ENCODE measurements at places on chromosomes 6 and 20.

DNA sequence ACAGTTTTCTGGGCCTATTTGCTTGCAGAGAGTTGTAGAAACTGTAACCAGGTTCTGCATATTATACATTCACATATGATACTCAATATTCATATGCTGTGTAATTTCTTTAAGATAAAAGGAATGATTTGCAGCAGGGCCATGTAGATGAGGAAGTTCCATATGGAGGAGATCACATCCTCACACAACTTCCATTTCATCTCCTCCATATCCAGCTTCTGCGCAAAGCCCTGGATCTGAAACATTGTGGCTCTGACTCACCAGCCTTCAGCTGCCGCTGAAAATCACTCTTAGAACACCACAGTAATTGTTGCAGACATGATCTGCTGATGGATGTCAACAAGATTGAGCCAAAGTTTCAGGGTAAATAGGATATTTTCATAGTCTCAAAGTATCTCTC, 57.7 kb downstream of the PXDC1 start:
- DNase-seq: no peak

DNA sequence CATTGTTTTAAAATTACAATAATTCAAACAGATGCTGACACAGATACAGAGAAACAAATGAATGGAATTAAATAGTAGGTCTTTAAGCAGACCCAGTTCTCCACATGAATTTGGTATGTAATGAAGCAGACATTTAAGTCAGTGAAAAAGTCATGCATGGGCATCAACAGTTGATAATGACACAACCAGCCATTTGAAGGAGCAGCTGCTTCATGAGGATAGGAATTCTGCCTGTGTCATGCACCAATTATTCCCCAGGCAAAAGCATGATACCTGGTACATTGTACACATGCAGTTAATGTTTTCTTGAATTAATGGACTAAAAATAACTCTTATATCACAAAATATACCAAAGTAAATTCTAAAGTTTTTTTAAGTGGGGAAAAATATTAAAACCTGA, 11.2 kb upstream of the HEY2 start:
- no peak for DNase-seq

DNA sequence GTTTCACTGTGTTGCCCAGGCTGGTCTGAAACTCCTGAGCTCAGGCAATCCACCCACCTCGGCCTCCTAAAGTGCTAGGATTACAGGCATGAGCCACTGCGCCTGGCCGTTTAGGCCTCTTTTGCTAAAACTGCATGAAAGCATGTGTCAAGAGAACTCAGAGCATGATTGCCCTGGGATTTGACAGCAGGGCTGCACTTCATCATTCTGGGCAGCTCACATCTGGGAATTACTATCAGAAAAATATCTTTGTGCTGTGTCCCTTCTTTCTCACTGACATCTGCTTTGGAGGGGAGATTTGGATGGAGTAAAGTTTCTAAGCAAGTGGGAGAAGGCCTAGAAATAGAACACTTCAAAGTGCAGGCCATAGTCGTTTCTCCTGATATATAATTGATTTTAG, 59.6 kb upstream of the EIF2S2 start:
- DNase-seq: no peak

DNA sequence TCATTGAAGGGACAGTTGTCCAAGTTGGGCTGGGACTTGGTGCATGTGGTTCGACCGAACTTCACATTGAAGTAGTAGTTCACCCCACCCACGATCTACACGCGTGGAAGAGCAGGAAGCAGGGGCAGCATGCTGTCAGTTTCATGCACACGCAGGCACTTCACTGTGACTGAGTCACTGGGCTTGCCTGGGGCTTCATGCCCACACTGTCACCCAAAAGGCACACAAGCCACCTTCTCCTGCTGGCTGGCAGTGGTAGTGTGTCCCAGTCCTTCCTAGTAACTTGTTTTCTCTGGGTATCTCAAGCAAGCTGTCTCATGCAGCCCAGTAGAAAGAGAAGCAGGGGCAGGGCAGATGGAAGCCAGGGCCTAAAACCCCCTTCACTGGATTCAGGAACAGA, 2.0 kb downstream of the CST5 start:
- DNase-seq: no peak

DNA sequence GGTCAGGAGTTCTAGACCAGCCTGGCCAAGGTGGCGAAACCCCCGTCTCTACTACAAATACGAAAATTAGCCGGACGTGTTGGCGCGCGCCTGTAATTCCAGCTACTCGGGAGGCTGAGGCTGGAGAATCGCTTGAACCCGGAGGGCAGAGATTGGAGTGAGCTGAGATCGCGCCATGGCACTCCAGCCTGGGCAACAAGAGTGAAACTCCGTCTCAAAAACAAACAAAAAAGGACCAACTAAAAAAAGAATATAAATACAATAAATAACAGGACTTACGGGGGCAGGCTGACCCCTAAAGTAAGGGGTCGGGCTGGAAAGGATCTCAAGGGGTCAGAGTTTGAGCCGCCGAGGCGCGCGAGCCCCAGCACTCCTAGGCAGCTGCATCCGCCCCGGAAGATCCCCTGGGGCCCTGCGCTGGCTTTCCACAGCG, 509 bp upstream of the TPD52L2 start:
- DNase-seq: no peak

GRCh38 chr6:5199702-5200101, 61.0 kb downstream of the LYRM4 start:
- DNase-seq: no peak

GRCh38 chr6:3022765-3023662, 23.3 kb downstream of the NQO2 start:
- no peak for DNase-seq

GRCh38 chr6:44494011-44494501, 106.5 kb downstream of the CDC5L start:
- no peak for DNase-seq

- DNase-seq: no peak
Measured at GRCh38 chr6:8243475-8243874, 141.1 kb upstream of the EEF1E1 start.

GRCh38 chr20:24971376-24972101, 21.0 kb downstream of the APMAP start:
- no peak for DNase-seq

DNA sequence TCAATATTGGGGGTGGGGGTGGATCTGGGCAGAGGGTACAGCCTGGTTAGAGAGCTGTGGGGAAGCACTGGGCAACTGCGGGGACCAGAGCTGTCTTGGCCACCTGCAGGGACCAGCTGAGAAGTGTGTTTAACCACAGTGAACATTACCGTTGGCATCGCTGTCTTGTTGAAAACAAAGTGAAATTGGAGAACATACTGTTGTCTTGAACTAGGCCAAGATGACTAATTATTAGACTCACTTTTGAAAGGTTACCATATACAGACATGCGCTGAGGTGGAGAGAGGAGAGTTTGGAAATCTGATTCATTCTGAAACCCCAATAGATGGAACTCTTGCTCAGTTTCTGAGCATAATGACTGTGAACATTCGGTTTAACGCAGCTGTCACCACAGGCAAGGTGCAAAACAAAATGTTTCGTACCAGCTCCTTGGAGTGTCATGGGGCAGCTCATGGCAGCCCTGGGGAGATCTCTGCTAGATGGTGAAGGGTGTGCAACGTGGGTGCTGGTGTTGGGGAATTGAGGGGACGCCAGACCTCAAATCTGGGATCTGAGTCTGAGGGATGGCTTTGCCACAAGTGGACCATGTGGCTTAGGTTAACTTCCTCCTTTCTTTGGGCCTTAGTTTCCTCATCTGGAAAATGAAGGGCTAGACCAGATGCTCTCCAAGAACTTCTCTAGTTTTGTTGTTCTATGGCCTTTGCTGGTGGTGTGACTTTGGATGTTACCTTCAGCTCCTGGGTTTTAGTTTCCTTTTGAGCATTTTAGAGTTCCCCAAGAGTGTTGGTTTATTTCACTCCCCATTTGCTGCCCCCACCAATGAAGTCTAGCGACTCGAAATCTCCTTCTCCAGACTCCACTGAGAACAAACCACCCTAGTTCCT, 24.6 kb upstream of the GTSF1L start:
- no peak for DNase-seq

GRCh38 chr6:8343600-8343999, 91.7 kb downstream of the SLC35B3 start:
- no peak for DNase-seq

- DNase-seq: no peak
Measured at GRCh38 chr6:106037060-106037459, 49.1 kb upstream of the PRDM1 start.

- no peak for DNase-seq
Measured at GRCh38 chr6:100663219-100663863, 198.6 kb upstream of the SIM1 start.

GRCh38 chr6:135667691-135668455, 170.3 kb upstream of the AHI1 start:
- no peak for DNase-seq

GRCh38 chr6:88702956-88703556, 260.4 kb downstream of the RNGTT start:
- no peak for DNase-seq

Measured in SIG-M5 (cell line).